ENCODE measurements at places on chromosomes 1 and 21.

GRCh38 chr1:6868660-6869380, 83.6 kb downstream of the CAMTA1 start:
- no peaks in the 10 kb centered on the region for H3K36me3 ChIP-seq
- H3K4me1 ChIP-seq = no peaks in the 10 kb centered on the region
- H3K27me3 ChIP-seq = no peaks in the 10 kb centered on the region
- H3K4me3 ChIP-seq = peak overlapping the region; percentile 2
- H3K27ac ChIP-seq = peak overlapping the region; percentile 43
- no peak for DNase-seq

- H3K4me3 ChIP-seq = no peak overlapping the region
- no peak overlapping the region for H3K27ac ChIP-seq
- H3K36me3 ChIP-seq = no peaks in the 10 kb centered on the region
- DNase-seq = no peak
Observed at GRCh38 chr1:36920371-36920770, 113.9 kb downstream of the GRIK3 start.

DNA sequence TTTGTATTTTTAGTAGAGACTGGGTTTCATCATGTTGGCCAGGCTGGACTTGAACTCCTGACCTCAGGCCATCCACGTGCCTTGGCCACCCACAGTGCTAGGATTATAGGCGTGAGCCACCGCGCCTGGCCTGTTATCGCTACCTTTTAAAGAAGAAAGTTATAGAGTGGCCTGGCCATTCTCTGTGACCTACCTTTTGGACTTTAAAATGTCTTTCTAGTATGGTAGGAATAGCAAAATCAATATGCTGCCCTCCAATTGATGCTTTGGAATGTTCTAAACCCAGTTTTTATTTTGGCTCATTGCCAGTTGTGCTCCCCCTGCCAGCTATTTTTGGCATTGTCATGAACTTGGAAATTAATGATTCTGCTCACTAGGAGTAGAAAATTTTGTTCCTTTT, 19.9 kb downstream of the HIPK1 start:
- H3K27me3 ChIP-seq = no peaks in the 10 kb centered on the region
- no peaks in the 10 kb centered on the region for H3K36me3 ChIP-seq
- no peak for DNase-seq
- no peak overlapping the region for H3K27ac ChIP-seq

GRCh38 chr1:26097696-26098095, 13.9 kb upstream of the PDIK1L start:
- peaks cover 9% of the 10 kb centered on the region for H3K27me3 ChIP-seq
- DNase-seq = no peak
- peaks cover 10% of the 10 kb centered on the region for H3K4me1 ChIP-seq
- H3K36me3 ChIP-seq = no peaks in the 10 kb centered on the region
- no peak overlapping the region for H3K27ac ChIP-seq

DNA sequence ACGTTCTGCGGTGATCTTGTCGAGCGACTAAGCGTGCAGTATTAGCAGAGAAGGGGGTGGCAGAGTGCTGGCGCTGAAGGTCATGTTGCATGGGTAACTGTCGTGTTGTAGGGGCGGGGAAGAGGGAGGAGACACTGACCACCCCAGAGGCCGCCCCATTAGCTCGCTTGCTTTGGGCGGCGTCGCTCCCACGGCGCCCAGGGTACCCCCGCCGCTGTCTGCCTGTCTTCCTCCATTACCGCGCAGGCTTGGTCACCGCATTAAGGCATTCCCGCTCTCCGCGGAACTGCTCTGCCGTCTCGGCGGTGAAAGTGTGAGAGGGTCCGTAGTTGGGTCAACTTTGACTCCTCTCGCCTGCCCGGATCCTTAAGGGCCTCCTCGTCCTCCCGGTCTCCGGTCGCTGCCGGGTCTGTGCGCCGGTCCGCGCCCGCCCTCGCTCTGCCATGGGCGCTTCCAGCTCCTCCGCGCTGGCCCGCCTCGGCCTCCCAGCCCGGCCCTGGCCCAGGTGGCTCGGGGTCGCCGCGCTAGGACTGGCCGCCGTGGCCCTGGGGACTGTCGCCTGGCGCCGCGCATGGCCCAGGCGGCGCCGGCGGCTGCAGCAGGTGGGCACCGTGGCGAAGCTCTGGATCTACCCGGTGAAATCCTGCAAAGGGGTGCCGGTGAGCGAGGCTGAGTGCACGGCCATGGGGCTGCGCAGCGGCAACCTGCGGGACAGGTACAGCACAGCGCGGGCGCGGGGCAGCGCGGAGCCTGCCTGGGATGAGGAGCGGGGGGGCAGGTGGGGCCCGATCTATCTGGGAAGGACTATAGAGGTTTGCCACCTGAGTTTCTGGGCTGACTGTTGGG, at the start of gene MTARC2:
Gene MTARC2, plus strand, starts transcription at position 234 of the 846 bp plus-strand sequence. Its CDS starts 210 bp downstream, at position 444.
- H3K4me3 ChIP-seq = peak within 1 kb of the TSS; percentile 85
- H3K4me1 ChIP-seq = peaks cover 14% of the 10 kb centered on the region
- no peaks in the 10 kb centered on the region for H3K36me3 ChIP-seq
- no peaks in the 10 kb centered on the region for H3K27me3 ChIP-seq

- no peaks in the 10 kb centered on the region for H3K27me3 ChIP-seq
- H3K4me3 ChIP-seq = peak overlapping the region; percentile 42
- no peaks in the 10 kb centered on the region for H3K36me3 ChIP-seq
- H3K27ac ChIP-seq = peak overlapping the region; percentile 99
Observed at GRCh38 chr1:156124557-156125483, 10.3 kb downstream of the LMNA start.

DNA sequence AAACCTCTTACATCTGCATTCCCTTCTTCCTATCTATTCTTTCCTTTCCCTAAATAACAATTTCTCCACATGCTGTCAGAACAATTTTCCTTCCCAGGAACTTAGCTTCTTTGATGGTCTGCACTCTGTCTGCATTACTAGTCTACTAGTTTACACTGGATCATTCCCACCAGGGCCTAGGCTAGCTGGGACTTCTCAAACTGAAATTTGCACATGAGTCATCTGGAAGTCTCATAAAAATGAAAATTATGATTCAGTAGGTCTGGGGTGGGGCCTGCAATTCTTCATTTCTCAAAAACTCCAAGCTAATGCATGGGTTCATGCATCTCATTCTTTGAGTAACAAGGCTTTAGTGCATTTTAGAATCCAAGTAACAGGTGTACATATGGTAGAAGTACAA, 74.2 kb downstream of the GABPA start:
- no peak for DNase-seq
- H3K36me3 ChIP-seq = no peaks in the 10 kb centered on the region
- H3K27ac ChIP-seq = peak overlapping the region; percentile 21

DNA sequence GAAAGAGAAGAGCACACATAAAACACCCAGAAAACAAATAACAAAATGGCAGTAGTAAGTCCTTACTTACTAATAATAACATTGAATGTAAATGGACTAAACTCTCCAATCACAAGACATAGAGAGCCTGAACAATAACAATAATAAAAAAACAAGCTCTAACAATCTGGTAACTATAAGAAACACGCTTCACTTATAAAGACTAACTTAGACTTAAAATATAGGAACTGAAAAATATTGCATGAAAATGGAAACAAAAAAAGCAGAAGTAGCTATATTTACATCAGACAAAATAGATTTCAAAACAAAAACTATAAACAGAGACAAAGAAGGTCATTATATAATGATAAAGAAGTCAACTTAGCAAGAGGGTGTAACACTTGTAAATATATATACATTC, 83.1 kb upstream of the LYPLAL1 start:
- H3K27me3 ChIP-seq = no peaks in the 10 kb centered on the region
- H3K4me3 ChIP-seq = no peak overlapping the region
- H3K4me1 ChIP-seq = no peaks in the 10 kb centered on the region
- no peak overlapping the region for H3K27ac ChIP-seq

DNA sequence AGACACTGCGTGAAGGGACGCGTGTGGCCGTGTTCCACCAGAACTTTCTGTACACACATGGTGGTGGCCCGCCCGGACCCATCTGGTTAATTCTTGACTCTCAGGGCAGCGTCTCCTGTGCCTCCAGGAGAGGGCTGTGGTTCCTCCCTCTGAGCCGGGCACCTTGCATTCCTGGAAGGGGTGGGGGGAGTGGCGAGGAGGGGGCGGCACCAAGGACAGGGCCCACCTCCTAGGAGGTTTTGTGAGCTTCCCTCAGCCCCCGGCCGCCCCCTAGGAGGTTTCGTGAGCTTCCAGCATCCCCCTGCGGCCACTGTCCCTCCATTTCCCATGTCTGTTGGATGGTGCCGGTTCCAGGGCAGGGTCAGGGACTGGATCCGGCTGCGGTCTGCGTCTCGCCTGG, 28.9 kb downstream of the FAAP20 start:
- no peak overlapping the region for H3K4me3 ChIP-seq
- H3K27me3 ChIP-seq = no peaks in the 10 kb centered on the region
- no peak overlapping the region for H3K27ac ChIP-seq
- DNase-seq = no peak
- H3K4me1 ChIP-seq = no peaks in the 10 kb centered on the region

DNA sequence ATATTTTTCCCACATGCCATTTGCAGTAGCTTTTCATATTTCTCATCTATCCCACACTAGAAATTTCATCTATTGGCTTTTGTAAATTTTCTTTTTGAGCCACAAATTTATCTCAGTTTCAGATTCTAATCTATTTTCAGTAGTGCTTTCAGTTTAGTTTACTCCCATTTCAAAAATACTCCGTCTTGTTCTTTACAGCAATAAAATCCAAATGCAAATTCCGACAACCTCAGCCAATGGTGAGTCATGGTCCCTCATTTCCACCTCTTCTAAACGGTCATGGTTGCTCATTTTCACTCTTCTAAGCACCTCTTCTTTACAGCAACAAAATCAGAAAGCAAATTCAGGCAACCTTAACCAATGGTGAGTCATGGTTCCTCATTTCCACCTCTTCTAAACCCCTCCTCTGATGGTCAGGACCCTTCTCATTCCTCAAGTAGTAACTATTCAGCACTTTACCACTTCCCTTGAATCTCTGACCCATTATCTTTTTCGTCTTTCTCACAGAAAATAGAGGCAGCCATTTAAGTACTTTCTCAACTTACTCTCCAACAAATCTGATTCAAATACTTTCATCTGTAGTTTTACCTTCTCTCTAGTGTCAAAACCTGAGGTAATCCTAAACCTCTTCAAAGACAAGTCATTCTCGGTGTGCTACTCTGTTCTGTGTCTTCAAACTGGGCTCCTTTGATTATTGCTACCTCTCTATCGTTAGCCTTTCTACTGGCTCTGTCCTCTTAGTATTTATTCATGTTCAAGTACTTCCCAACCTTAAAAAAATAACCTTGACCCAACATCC, 34.4 kb downstream of the C21orf91 start:
- no peaks in the 10 kb centered on the region for H3K27me3 ChIP-seq
- no peak for DNase-seq
- peaks cover 19% of the 10 kb centered on the region for H3K4me1 ChIP-seq
- H3K27ac ChIP-seq = no peak overlapping the region
- no peak overlapping the region for H3K4me3 ChIP-seq

DNA sequence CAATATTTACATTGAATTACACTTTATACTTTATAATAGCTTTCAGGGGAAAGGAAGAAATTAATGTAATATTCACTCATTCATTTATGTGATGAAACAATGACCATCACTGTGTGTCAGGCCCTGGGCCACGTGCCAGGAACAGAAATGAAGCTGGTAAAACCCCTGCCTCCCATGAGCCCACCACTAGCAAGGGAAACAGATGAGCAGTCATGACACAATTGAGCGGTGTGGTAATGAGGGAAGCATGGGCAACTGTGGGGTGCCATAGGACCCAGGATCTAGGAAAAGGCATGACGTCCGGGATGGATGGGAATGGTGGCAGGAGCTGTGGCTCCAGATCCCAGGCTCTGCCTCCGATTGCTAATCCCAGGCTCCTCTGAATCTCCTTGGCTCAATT, 17.0 kb upstream of the SLC5A9 start:
- no peak for DNase-seq
- H3K36me3 ChIP-seq = no peaks in the 10 kb centered on the region
- no peak overlapping the region for H3K4me3 ChIP-seq
- H3K27ac ChIP-seq = no peak overlapping the region
- no peaks in the 10 kb centered on the region for H3K4me1 ChIP-seq

DNA sequence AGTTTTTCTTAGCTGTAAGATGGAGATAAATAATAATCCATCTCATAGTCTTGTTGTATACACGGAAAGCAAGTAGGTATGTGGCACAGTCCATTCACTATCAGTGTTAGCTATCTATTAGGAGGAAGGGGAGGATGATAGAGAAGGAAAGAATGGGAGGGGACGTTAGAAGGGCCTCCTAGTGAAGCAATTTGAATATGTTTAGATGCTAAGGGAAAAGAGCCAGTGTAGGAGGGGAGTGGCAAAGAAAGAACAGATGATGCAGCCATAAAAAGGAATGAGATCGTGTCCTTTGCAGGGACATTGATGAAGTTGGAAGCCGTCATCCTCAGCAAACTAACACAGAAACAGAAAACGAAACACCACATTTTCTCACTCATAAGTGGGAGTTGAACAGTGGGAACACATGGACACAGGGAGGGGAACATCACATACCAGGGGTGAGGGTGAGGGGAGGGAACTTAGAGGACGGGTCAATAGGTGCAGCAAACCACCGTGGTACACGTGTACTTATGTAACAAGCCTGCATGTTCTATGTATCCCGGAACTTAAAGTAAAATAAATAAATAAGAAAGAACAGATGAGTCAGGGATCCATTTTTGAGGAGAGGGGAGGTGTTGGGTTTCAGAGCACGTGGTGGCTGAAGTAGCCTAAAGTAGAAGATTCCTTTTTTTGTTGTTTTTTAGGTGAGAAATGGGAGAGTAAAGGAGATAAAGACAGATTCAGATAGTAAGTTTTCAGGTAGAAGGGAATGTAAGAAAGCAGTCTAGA, 124.1 kb downstream of the POU2F1 start:
- no peaks in the 10 kb centered on the region for H3K4me1 ChIP-seq
- no peak overlapping the region for H3K4me3 ChIP-seq
- DNase-seq = no peak

DNA sequence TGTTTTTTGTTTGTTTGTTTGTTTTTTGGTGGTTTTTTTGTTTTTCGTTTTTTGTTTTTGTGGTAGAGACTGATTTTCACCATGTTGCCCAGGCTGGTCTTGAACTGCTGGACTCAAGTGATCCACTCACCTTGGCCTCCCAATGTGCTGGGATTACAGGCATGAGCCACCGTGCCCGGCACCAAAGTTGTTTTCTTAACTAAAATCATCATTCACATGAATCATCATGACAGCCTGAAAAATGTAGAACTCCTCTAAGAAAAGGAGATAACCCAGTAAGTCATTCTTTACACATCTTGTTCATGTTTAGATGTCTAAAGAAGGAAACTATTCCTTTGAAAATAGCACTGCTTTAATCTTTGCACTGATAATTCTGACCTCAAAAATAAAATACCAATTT, 37.5 kb downstream of the DISP1 start:
- no peak overlapping the region for H3K4me3 ChIP-seq
- H3K27ac ChIP-seq = no peak overlapping the region
- H3K27me3 ChIP-seq = no peaks in the 10 kb centered on the region
- H3K4me1 ChIP-seq = no peaks in the 10 kb centered on the region

- H3K4me1 ChIP-seq = no peaks in the 10 kb centered on the region
- no peak overlapping the region for H3K4me3 ChIP-seq
- no peak for DNase-seq
- H3K27ac ChIP-seq = no peak overlapping the region
Observed at GRCh38 chr1:150869683-150870082, 6.7 kb downstream of the ARNT start.

GRCh38 chr1:228021355-228022030, 14.7 kb downstream of the WNT3A start:
- no peak overlapping the region for H3K27ac ChIP-seq
- no peaks in the 10 kb centered on the region for H3K27me3 ChIP-seq
- H3K4me1 ChIP-seq = no peaks in the 10 kb centered on the region

GRCh38 chr1:227895828-227896685, 51.7 kb downstream of the WNT9A start:
- H3K27me3 ChIP-seq = no peaks in the 10 kb centered on the region
- H3K4me3 ChIP-seq = no peak overlapping the region

Measured in esophagus squamous epithelium (tissue), 5 donors.